Natural killer cell (primary cell): ENCODE measurements at places on chromosomes 1 and 21. TPM values are rescaled to one million over a fixed set of nuclear protein-coding genes. Genes with fewer than 3 reads are reported as not detected.

FALEC gene
- not detected for total RNA-seq

BRDT gene
- total RNA-seq: not detected

WDR64 gene
- total RNA-seq: not detected

AADACL4 gene
- total RNA-seq: not detected

TNFRSF1B gene
- total RNA-seq: 152 TPM

LCE1D gene
- not detected for total RNA-seq

GRCh38 chr1:84406346-84406861 lies 8.1 kb downstream of the DNASE2B start:
- H3K27me3 ChIP-seq: no peaks in the 10 kb centered on the region
- no peaks in the 10 kb centered on the region for H3K4me1 ChIP-seq
- H3K36me3 ChIP-seq: no peaks in the 10 kb centered on the region
- H3K27ac ChIP-seq: no peak overlapping the region
- DNase-seq: no peak

DNA sequence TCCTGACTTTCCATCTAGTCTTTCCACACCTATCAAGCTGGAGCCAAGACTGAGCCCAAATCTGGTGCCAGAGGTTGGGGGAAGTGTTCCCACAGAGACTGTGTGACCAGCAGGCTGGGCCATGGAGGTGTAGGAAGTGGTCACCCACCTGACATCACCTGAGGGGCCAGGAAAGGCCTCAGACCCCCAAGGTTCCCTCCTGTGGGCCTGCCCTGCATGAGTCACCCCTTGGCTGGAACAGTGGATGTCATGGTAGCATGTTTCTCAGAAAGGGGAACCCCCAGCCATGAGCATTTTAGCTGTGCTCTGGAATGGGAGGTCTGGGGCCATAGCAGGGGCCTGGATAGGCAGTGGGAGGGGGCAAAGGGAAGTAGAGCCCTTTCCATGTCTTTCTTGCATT lies 5.7 kb upstream of the TNFRSF8 start:
- no peaks in the 10 kb centered on the region for H3K36me3 ChIP-seq
- DNase-seq: no peak
- H3K27me3 ChIP-seq: peaks cover 2% of the 10 kb centered on the region
- no peak overlapping the region for H3K4me3 ChIP-seq

DNA sequence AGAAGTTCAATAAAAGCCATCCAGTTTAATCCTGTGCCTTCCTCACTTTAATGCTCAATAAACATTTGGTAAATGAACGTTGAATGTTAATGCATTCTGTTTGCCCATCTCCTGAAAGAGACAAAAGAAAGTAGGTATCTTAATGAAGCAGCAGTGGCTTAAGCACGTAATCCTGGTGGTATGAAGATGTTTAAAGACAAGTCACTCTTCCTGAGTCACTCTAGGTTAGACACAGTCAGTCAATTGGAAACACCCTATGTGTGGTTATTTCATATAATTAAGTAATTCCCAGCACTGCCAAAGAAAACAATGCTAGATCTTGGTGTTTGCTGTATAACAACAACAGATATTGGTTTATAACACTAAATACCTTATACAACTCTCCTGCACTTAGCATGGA lies 334.0 kb upstream of the FMN2 start:
- no peaks in the 10 kb centered on the region for H3K4me1 ChIP-seq
- no peak for DNase-seq
- H3K36me3 ChIP-seq: no peaks in the 10 kb centered on the region
- no peak overlapping the region for H3K4me3 ChIP-seq
- H3K27ac ChIP-seq: no peak overlapping the region
- H3K27me3 ChIP-seq: no peaks in the 10 kb centered on the region

- peak overlapping the region; percentile 87 for H3K27ac ChIP-seq
- no peaks in the 10 kb centered on the region for H3K27me3 ChIP-seq
- H3K4me1 ChIP-seq: peaks cover 94% of the 10 kb centered on the region
- DNase-seq: peak; percentile 64
- H3K36me3 ChIP-seq: no peaks in the 10 kb centered on the region
- no peak overlapping the region for H3K4me3 ChIP-seq
Measured at GRCh38 chr1:25033828-25034705, 104.0 kb upstream of the RUNX3 start.

- no peak for DNase-seq
- H3K36me3 ChIP-seq: no peaks in the 10 kb centered on the region
- H3K27ac ChIP-seq: no peak overlapping the region
- H3K4me1 ChIP-seq: no peaks in the 10 kb centered on the region
- no peak overlapping the region for H3K4me3 ChIP-seq
- peaks cover 2% of the 10 kb centered on the region for H3K27me3 ChIP-seq
Measured at GRCh38 chr1:61241411-61241838, 159.1 kb downstream of the NFIA start.

DNA sequence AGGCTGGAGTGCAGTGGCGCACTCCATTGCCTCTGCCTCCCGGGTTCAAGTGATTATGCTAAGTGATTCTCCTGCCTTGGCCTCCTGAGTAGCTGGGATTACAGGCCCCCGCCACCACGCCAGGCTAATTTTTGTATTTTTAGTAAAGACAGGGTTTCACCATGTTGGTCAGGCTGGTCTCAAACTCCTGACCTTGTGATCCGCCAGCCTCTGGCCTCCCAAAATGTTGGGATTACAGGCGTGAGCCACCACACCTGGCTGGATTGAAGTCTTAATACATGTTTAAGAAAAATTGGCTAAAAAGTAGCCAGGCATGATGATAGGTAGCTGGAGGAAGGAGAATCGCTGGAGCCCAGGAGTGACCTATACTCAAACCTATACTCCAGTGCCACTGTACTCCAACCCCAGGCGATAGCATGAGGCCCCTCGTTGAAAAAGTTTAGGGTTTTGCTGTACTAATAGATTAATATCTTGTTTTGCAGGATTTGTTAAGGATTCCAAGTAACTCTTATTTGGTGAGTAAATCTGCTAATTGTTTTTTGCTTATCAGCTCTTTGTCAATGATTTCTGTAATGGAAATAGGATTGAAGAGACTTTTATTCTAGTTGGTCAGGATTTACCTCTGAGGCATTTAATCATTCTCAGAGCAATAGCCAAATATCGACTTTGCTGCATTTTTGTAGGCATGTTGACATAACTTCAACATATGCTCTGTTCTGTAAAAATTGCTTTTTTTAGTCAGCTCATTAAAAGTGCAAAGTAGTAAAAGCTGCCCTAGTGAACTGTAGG lies 2.0 kb downstream of the RCC1 start:
- H3K4me3 ChIP-seq: peak overlapping the region; percentile 80
- H3K4me1 ChIP-seq: peaks cover 57% of the 10 kb centered on the region
- no peak for DNase-seq
- H3K36me3 ChIP-seq: peaks cover 41% of the 10 kb centered on the region
